ENCODE measurements at places on chromosomes 1 and 21. TPM values are rescaled to one million over a fixed set of nuclear protein-coding genes. Genes with fewer than 3 reads are reported as not detected.
A peak's percentile ranks its signal among the peaks of the same experiment; 100 is the strongest.

GRCh38 chr1:13732971-13733667 lies 33.1 kb downstream of the PRDM2 start:
- peaks cover 55% of the 10 kb centered on the region for H3K4me1 ChIP-seq
- DNase-seq: no peak
- H3K4me3 ChIP-seq: peak overlapping the region; percentile 46
- no peaks in the 10 kb centered on the region for H3K27me3 ChIP-seq
- peak overlapping the region; percentile 76 for H3K27ac ChIP-seq

GRCh38 chr1:4463631-4464030 lies 190.8 kb upstream of the AJAP1 start:
- H3K4me3 ChIP-seq: no peak overlapping the region
- H3K36me3 ChIP-seq: no peaks in the 10 kb centered on the region
- no peak overlapping the region for H3K27ac ChIP-seq

GRCh38 chr1:170303034-170303433 lies 157.3 kb downstream of the NTMT2 start:
- no peak for DNase-seq
- no peak overlapping the region for H3K27ac ChIP-seq
- no peaks in the 10 kb centered on the region for H3K4me1 ChIP-seq
- no peak overlapping the region for H3K4me3 ChIP-seq
- no peaks in the 10 kb centered on the region for H3K36me3 ChIP-seq
- H3K27me3 ChIP-seq: no peaks in the 10 kb centered on the region

EPHA8 gene
- not detected for total RNA-seq

RAB7B gene
- not detected for total RNA-seq

GRCh38 chr1:212539737-212540430 lies 68.7 kb upstream of the ATF3 start:
- no peak overlapping the region for H3K4me3 ChIP-seq
- H3K36me3 ChIP-seq: no peaks in the 10 kb centered on the region
- no peaks in the 10 kb centered on the region for H3K4me1 ChIP-seq
- no peak for DNase-seq

F13B gene
- not detected for total RNA-seq

RNPEP gene
- 43.6 TPM for total RNA-seq

GBP4 gene
- 14.3 TPM for total RNA-seq

HSD3B1 gene
- not detected for total RNA-seq

DNA sequence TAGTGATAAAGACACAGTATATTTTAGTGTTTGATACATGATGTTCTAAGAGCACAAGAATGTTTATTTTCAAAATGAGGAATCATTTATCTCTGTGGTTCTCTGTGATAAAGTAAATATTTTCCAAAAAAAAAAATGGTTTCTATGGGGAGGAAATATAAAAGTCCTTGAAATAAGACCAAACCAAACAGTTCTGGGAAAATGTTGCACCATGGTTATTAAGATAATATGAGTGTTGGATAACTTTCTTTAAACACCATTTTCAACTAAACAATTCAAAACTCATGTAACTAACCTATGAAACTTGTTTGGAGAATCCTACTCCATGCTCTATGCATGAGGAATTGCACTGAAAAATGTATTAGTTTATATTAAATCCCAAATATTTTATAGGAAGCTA lies 184.6 kb downstream of the KCNT2 start:
- no peak for DNase-seq
- H3K27me3 ChIP-seq: no peaks in the 10 kb centered on the region
- no peaks in the 10 kb centered on the region for H3K4me1 ChIP-seq
- H3K36me3 ChIP-seq: no peaks in the 10 kb centered on the region
- H3K27ac ChIP-seq: no peak overlapping the region

- peaks cover 6% of the 10 kb centered on the region for H3K27me3 ChIP-seq
- no peaks in the 10 kb centered on the region for H3K36me3 ChIP-seq
- no peak overlapping the region for H3K4me3 ChIP-seq
Measured at GRCh38 chr21:39373634-39374033, 24.7 kb upstream of the HMGN1 start.

POFUT2 gene
- 16.1 TPM for total RNA-seq

- H3K4me3 ChIP-seq: no peak overlapping the region
- H3K27me3 ChIP-seq: no peaks in the 10 kb centered on the region
- no peak overlapping the region for H3K27ac ChIP-seq
- no peaks in the 10 kb centered on the region for H3K4me1 ChIP-seq
Measured at GRCh38 chr1:237124856-237125462, 83.0 kb downstream of the RYR2 start.

DNA sequence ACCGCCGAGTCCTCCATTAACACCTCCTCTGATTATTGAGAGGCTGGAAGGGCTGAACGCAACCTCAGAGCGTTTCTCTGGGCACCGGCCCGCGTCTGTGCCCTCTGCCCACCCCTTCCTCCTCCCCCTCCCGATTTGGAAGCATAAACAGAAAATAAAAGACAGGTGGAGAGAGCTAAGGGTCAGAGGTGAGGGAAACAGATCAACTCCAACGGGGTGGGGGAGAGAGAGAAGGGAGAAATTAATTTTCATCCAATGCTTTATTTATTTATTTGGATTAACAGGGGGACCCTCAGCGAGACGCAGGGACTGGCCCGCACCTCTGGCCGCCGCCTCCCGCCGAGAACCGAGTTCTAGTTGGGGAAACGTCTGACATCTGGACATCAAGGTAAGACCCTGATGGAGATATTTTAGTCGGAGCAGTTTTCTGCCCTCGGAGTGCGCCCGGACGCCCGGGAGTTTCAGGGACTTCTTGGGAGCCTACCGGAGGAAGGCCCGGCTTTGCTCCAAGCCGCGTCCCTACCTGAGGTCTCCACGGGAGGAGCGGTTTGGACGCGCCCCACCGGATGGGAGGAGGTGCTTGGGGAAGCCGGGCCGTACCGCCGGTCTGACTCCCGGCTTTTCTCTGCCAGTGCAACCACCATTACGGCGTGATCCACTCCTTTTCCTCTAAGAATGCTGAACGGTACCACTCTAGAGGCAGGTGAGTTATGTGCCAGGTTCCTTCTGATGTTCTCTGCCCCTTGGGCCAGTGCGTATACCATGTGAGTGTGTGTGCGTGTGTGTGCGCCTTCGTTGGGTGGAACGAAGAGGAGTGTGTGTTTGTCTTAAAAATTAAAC lies 5.1 kb upstream of the LHX9 start:
- DNase-seq: no peak
- H3K27ac ChIP-seq: peak overlapping the region; percentile 60
- H3K4me3 ChIP-seq: peak overlapping the region; percentile 87
- H3K4me1 ChIP-seq: peaks cover 67% of the 10 kb centered on the region
- no peaks in the 10 kb centered on the region for H3K36me3 ChIP-seq

GRCh38 chr21:34227386-34227852 lies 136.4 kb upstream of the KCNE2 start:
- DNase-seq: no peak
- no peak overlapping the region for H3K27ac ChIP-seq
- H3K27me3 ChIP-seq: no peaks in the 10 kb centered on the region
- no peaks in the 10 kb centered on the region for H3K36me3 ChIP-seq

TTC22 gene
- 0.76 TPM for total RNA-seq

CFAP74 gene
- total RNA-seq: not detected
